ENCODE measurements at places on chromosomes 7 and 10. TPM values are rescaled to one million over a fixed set of nuclear protein-coding genes. Genes with fewer than 3 reads are reported as not detected.

Gene PEX1
- 12.4 TPM for total RNA-seq

Gene ANKRD2
- 0.39 TPM for total RNA-seq

DNA sequence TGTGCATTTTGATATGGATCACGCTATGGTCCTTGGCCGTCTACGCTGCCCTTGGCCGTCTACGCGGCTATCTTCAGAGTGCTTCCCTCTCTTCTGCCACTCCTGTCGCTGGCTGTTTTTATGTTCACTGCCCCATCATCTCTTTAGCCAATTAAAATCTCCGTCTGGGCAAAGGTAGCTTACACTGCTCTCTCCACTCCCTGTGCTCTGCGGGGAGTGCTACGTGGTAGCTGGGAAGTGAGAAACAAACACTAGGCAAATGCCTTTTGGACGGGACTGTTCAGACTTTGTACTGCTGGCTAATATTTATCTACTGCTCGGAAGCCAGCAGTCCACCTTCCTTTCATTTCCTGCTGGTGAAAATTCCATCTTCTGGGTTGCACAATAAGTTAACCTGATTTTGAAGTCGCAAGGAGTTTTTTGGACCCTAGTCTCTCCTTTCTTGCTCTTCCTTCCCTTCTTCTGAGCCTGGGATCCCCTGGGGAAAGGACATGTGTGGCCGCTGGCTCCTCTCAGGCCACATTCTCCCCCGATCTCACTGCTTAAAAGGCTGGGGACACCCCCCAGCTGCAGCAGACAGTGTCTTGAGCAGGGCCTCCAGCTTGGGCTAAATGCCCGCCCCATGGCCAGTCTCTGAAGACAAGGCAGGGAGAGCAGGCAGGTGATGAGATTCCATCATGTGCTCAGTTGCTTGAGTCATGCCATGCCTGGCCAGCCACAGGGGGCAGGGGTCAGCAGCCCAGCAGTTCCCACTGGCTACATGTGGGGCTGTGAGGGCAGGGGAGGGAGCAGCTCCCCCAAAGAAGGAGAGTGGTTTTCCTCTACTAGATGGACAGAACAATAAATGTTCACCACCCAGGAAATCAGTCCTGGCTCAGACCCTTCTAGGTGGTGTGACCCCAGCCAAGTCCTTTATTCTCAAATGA lies 25.5 kb upstream of the RBM33 start:
- DNase-seq: no peak

Gene KDM7A
- 38.6 TPM for total RNA-seq

DNA sequence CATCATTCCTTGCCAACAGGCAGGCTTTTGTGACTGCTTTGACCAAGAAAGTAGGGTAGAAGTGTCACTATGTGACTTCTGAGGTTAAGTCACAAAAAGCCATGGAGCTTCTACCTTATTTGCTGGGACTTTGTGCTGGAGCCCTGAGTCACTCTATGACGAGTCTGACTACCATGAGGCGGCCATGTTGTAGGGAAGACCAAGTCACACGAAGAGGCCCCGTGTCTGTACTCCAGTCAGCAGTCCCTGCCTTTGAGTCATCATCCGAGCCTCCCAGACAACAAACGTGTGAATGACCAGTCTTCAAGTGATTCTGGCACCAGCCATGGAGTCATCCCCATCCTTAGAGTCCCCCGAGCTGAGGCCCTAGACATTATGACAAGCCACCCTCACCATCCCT lies 3.5 kb upstream of the MYL10 start:
- DNase-seq: no peak

Gene CTAGE8
- total RNA-seq: 1.8 TPM

DNA sequence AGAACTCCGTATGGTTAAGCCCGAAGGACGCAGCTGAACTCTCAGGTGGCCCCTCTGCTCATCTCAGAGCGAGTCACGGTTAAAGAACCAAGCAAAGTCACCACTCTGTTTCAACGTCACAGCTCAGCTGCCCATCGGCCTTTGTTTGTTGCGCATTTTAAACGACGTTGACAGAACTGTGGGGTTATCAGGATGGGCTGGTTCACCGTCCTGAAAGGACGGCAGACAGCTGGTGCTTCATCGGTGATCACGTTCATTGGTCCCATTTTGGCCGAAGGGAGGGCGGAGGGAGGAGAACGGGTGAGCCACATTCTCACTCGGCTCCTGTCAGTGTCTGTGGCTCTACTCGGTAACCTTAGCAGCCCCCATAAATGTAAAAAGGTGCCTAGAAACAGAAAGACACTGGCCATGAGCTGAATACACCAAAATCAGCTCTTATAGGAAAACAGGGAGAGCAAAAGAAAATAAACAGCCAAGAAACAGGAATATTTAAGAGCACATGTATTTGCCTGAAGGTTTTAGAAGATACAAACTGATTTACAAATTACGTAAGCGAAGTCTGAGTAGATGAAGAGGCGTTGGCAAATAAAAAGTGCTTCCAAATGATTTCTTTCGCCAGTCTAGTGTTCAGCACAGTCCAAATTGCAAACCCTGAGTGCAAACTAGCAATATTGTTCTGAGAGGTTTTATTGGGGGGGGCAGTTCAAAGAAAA lies 8.4 kb downstream of the PRKAG2 start:
- no peak for DNase-seq

GRCh38 chr10:43122096-43122495 lies 16.1 kb upstream of the CSGALNACT2 start:
- DNase-seq: no peak

Gene FOXK1
- total RNA-seq: 37.1 TPM

DNA sequence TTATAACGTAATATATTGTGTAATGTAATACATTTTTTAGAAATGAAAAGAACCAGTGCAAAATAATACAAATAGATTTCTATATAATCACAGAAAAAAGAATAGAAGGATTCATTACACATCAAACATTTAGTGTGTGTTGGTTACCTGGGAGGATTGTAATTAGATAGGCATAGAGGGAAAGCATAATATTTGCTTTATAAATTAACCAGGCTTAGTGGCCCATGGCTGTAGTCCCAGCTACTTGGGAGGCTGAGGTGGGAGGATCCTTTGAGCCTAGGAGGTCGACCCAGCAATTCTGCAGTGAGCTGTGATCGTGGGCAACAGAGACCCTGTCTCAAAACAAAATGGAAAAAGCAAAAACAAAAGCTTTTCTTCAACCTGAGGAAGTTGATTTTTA lies 5.0 kb upstream of the CNOT4 start:
- DNase-seq: no peak

DNA sequence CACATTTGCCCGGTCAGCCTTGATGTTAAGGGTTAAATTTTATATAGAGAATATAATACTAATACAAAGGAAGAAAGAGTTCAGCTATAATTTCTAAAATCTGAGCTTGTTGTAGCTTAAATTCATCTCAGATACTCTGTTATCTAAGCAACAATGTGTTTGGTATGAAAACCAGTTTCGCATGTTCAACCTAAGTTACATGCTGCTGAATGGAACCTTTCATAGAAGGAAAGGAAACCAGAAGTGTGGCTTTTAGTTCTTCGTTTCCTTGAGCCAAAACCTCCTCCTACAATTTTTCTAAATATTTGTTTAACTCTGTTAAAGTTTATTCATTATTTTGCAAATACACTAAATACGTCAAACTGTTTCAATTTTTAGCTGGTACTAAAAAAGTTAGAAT lies 18.5 kb downstream of the AGR2 start:
- no peak for DNase-seq

- no peak for DNase-seq
These were observed 250.1 kb downstream of the ABCA13 start for GRCh38 chr7:48421357-48421756.

GRCh38 chr10:570628-571163 lies 118.8 kb downstream of the DIP2C start:
- DNase-seq: no peak

Gene GDF10
- total RNA-seq: 0.23 TPM

Gene PAX4
- total RNA-seq: not detected

DNA sequence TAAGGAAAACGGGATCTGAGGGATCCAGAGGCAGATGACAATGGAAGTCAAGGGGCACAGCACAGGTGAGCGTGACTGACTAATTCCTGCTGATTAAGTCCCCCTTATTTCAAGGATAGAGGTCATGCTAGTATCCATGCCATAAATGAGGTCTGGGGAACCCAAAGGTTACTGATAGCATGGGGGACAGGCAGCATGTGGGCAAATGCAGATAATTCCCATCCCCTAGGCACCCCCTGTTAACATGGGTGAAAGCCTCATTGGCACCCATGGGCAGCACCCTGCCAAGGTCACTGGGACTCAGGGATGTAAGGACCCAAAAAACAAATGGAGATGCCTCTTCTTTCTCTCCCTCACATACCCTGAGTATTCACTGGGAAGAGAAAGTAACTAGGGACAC lies 139.7 kb downstream of the WDR11 start:
- no peak for DNase-seq

Gene MYL10
- not detected for total RNA-seq

DNA sequence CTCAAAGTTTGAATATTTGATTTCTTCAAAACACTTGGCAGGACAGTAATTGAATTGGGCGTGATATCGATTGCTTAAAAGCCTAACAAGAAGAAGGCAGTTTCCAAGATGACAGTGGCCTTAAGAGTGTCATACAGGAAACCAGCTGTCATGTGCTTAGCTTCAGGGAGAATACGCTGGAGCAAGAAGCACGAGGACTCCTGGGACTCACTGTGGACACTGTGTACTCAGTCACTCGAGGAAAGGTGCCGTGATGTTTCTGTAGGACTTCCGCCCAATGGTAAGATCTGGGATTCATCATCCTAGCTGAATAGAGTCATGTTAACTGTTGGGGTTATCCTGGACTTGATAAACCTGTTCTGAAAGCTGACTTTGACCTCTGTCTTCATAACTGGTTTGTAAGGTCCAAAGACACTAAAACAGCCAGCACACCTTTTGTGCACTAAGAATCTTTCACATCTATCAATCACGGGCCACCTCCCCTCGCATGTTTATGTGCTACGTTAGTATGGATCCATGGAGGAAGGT lies 113.5 kb downstream of the CELF2 start:
- no peak for DNase-seq

- no peak for DNase-seq
These were observed 257.9 kb upstream of the AKR1E2 start for GRCh38 chr10:4568086-4568485.

Gene ENO4
- total RNA-seq: not detected

Gene IQUB
- total RNA-seq: 0.16 TPM

DNA sequence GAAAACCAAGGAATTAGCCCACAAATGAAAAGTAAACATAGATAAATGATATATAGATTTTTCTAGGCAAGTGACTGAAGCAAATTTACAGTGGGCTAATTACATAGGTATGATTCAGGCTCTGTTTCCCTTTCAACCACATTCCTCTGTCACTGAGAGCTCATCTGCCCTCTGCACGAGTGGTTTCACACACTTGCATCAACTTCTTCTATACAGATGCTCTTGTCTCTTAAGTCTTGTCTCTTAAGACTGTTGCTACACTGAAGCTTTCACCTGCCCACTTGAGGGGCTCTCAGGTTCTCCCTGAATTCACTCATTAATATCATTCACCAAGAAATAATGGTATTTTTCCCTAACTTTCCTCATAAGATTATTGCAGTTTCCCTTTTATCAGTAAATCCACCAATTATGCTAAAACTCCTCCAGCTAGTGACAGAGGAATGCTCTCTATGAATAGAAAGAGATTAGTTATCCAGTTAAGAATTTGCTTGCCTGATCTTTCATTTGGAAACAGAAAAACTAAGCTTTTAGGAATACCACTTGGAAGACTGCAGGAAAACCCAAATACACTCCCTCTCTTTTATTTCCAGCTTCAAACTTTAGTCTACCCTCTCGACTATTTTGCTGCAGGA lies 95.7 kb downstream of the ELAPOR2 start:
- no peak for DNase-seq

GRCh38 chr7:25261545-25262140 lies 33.4 kb upstream of the NPVF start:
- DNase-seq: no peak

GRCh38 chr7:101816595-101817470 lies 593 bp upstream of the CUX1 start:
- no peak for DNase-seq

DNA sequence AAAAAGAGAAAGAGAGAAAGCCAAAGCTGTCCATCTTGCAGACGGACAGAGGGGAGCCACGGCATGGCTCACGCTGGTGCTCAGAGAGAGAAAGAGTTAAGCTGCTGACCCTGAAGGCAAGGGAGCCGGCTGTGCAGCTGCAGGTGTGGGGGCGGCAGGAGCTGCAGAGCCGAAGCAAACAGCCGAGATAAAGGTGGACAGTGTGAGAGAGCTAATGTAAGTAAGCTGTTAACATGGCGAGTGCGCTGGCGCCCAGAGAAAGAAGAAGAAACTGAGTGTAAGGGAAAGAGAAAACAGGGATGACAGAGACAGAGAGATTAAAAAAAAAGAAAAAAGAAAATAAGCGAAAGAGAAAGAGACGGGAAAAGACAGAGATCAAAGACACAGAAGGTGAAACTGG lies 18.2 kb downstream of the COL17A1 start:
- no peak for DNase-seq

GRCh38 chr7:47283497-47284131 lies 298.3 kb downstream of the TNS3 start:
- DNase-seq: no peak

Gene FGFR2
- not detected for total RNA-seq

Gene LIPN
- total RNA-seq: not detected

Gene COL28A1
- not detected for total RNA-seq

Gene PGAM2
- 1.0 TPM for total RNA-seq

DNA sequence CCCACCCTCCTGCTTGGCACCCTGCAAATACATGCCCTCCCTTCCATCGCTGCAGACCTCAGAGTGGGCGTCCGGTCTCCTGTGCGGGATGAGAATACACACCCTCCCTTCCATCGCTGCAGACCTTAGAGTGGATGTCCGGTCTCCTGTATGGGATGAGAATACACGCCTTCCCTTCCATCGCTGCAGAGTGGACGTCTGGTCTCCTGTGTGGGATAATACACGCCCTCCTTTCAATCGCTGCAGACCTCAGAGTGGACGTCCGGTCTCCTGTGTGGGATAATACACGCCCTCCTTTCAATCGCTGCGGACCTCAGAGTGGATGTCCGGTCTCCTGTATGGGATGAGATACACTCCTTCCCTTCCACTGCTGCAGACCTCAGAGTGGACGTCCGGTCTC lies 128.1 kb downstream of the VIPR2 start:
- DNase-seq: no peak

DNA sequence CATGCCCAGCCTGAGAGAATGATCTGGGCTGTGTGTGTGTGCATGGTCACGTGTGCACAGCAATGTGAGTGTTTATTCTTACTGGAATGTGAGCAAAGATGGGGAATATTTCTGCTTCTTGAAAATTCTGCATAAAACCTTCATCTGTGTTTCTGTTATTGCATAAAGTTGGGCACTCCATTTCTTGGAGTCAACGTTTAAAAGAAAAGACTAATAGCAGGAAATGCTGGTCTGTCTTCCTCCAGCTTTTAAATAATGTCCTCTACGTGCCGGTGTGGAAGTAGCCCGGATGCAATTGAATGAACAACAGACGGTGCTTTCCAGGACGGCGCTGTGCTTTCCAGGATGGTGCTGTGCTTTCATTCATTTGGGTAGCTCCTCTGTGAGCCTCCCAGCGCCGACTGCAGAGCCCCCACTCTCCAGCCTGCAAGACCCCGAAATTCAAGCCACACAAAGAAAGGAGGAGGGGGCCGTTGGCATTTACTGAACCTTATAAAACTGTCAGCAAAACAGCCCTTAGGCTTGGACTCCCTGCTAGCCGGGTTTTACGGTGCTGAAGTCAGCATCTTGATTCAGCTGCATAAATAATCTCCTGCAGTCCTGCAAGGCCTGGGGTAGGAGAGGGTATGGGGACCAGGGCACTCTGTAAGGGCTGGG lies 158.2 kb upstream of the PRKCQ start:
- DNase-seq: no peak

Gene ADIRF
- total RNA-seq: not detected

GRCh38 chr10:19658131-19658530 lies 158.1 kb upstream of the PLXDC2 start:
- no peak for DNase-seq

All from activated naive CD4-positive, alpha-beta T cell treated with anti-CD3 and anti-CD28 coated beads, Interleukin-2, amount 50 U/mL, for 72 hours (primary cell).